NCI-H1436 treated with DMSO at 0.1 percent for 48 hours (cell line): ENCODE measurements at places on chromosomes 11 and 22.
A peak's percentile ranks its signal among the peaks of the same experiment; 100 is the strongest.

GRCh38 chr11:123681030-123681429 lies 26.6 kb upstream of the SCN3B start:
- no peak for DNase-seq

DNA sequence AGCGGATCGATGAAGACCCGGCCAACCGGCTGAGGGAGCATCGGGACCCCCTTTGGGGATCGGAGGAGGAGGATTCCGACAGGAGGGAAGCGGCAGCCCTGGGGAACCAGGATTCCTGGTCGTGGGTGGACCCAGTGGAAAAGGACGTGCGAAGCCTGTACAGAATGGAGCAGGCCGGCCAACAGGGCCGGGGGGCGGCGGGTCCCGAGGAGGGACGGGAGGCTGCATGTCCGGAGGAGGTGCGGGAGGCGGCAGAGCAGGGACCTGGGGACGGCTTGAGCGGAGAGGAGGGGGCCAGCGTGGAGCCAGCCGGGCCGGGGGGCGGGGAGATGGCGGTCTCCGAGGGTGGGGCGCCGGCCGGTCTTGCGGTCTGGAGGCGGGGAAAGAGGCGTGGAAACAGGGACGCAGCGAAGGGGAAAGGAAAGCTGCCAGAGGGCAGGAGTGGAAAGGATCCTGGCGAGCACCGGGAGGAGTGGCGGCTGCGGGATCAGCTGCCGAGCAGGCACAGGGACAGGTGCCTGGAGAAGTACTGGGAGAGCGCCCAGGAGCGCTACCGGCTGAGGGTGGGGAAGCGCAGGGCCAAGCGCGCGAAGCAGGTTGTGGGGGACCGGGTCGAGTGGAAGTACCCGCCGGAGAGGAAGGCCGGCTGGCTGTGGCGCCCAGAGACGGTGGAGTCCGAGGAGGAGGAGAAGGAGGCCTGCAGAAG lies at the start of gene ANO5:
TSS of gene ANO5 (plus strand) at position 444 of the 706 bp plus-strand sequence. CDS start 408 bp downstream, outside the sequence.
- DNase-seq: no peak

- DNase-seq: peak; percentile 90
These were observed 67.3 kb downstream of the IMMP1L start for GRCh38 chr11:31442086-31442485.

- DNase-seq: no peak
These were observed 37.5 kb upstream of the LYVE1 start for GRCh38 chr11:10605941-10606381.

DNA sequence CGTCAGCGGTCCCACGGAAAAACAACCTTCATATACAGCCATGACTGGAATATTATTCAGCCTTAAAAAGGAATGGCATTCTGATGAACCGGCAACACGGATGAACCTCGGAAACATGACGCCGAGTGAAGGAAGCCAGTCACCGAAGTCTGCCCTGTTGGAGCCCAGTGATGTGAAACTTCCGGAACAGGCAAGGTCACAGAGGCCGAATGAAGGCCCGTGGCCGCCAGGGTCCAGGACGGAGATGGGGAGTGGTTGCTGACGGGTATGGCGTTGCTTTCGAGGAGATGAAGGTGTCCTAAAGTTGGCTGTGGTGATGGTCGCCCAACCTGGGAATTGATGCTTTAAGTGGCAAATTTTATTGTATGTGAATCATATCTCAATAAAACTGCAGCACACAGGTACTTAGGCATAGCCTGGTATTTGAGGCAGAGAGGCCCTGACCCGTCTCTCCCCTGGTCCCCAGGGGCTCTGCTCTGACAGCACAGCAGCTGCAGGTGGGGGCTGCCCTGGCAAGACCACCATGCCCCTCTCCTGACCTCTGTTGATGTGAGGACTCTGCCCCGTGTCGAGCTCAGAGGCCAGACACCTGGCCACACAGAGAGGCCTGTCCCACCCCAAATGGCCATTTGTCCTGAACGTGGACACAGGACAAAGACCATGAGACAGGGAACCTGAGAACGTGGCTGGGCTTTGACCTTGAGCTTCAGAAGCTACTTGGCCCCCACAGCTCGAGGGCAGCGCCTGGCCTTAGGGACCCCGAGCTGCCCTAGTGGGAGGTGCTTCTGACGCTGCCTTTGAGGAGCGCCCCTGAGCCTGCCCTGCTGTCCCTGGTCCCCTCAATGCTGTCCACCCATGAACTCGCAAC lies 1090.8 kb downstream of the BRD1 start:
- DNase-seq: no peak

GRCh38 chr22:42752230-42752746 lies 31.6 kb upstream of the A4GALT start:
- DNase-seq: no peak

GRCh38 chr11:100709233-100709957 lies 22.3 kb downstream of the ARHGAP42 start:
- no peak for DNase-seq

GRCh38 chr22:48871176-48871840 lies 956.4 kb downstream of the BRD1 start:
- no peak for DNase-seq

- no peak for DNase-seq
These were observed 269.6 kb downstream of the MN1 start for GRCh38 chr22:27531782-27532530.

DNA sequence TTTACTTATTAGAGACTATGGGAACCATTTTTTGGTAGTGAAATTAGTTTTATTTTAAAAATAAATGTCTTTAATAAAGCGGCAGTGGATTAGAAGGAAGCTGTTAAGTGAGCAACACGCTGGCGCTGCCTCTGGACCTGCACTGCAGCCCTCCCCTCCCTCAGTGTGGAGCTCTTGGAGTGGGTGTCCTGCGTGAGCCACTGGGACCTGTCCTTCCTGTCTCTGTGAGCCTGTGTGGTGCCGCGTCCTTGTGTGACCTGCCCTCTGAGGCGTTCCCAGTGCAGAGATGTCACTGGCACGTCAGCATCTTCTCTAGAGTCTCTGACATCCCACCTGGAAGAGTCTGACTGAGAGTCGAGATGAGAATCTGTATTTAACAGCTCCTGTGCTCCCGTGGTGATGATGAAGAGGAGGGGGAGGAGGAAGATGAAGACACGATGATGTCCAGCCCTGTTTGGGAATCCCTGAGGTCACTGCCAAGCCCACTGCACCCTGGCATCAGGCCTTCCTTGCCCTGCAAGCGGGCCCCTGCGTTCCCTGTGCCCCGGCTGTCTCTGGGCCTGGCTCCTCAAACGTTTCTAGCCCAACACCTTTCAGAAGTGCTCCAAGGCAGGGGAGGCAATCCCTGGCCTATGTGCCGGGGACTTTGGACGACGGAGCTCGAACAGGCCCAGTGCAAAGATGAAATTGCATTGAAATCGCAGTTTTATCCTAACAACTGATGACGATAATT lies 271.8 kb downstream of the TBC1D22A start:
- no peak for DNase-seq

DNA sequence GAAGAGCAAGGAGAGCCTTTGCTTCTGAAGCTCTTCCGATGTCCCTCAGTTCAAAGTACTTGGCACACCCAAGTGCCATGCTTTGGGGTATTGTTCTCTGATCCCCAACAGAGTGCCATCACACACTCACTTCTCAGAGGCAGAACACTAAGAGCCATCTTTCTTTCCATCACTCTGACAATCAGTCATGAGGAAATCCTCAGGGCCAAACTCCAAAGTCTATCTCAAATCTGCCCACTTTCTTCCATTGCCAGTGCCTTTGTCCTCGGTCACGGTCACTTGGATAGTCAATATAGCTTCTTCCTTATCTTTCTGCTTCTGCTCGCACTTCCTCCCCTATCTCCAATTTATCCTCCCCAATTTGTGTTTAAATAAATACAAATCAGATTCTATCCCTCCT lies 90.9 kb downstream of the ENTHD1 start:
- no peak for DNase-seq

- DNase-seq: no peak
These were observed 53.0 kb downstream of the SCUBE1 start for GRCh38 chr22:43289976-43290721.

GRCh38 chr11:80584661-80585060 lies 1143.8 kb upstream of the TENM4 start:
- DNase-seq: no peak

- no peak for DNase-seq
These were observed 4.0 kb downstream of the EP300 start for GRCh38 chr22:41096391-41096790.

DNA sequence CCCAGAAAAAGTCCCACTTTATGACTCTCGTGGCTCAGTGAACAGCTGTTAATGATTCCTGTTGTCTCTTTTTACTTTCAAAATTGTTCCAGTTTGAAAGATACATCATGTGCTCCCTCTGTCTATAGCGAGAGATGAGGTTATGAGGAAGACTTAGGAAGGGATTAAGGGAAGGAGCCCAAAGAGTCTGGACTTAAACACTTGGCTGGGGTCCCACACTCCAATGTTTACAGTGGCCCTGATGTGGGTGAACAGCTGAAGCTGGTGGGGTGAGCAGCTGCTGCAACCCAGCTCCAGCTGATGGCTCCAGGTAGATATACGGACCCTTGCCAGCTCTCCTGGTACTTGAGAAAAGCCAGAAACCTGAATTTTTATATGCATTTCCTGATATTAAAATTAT lies 84.5 kb upstream of the PLET1 start:
- no peak for DNase-seq

GRCh38 chr22:49362211-49362839 lies 465.3 kb downstream of the BRD1 start:
- no peak for DNase-seq
